ENCODE measurements at places on chromosomes 13 and 19.

DNA sequence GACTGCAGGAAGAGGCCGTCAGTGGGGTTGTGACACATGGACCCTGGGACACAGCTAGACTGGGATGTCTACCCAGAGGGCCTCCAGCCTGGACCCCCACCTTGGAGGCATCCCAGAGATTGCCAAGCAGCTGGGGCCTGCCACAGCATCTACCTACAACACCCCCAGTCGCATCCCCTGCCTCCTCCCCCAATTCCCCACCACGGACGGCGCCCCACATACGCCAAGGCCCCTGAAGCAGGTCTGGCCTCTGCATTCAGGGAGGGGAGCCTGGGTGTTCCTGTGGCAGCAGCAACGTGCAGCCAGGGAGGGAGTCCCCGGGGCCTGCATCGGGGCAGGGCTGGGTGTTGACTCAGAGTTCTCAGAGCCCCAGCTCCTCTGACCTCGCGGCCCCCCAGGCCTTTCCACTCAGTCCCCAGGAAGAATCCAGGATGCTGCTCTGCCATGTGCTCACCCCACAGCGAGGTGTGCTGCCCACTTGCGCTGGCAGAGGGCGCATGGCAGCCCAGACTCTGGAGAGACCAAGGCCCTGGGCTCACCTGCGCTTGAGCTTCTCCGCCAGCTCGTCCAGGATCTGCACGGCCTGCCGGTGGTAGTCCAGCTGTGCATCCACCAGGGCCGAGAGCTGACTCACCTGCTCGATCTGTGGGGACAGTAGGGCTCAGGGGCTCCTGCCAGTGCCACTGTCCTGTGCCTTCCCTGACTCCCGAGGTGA is 19.6 kb downstream of the MPND start:
- no peak for DNase-seq

GRCh38 chr13:79791471-79792042 is 310.6 kb downstream of the NDFIP2 start:
- no peak for DNase-seq

GRCh38 chr13:26887594-26887993 is 127.0 kb upstream of the GPR12 start:
- DNase-seq = no peak

- no peak for DNase-seq
Observed at GRCh38 chr13:111978546-111978945, 88.4 kb upstream of the SOX1 start.

- DNase-seq = no peak
Observed at GRCh38 chr13:34926508-34926907, 15.6 kb upstream of the NBEA start.

- no peak for DNase-seq
Observed at GRCh38 chr13:29676941-29677452, 81.5 kb upstream of the SLC7A1 start.

- DNase-seq = no peak
Observed at GRCh38 chr19:46209051-46209450, 20.5 kb upstream of the IGFL1 start.

GRCh38 chr19:10408511-10409283 is 5.4 kb upstream of the CDC37 start:
- no peak for DNase-seq

DNA sequence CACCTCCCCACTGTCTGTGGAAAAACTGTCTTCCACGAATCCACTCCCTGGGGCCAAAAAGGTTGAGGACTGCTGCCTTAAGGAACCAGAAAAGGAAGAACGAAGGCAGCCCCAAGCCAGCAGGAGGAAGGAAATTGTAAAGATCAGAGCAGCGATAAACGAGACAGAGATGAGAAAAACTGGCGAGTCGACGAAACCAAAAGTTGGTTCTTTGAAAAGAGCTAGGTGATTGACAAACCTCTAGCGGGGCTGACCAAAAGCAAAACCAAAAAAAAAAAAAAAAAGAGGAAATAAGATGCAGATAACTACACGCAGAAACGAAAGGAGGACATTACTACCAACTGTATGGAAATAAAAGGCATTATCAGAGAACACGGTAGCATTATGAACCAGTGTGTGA is 76.9 kb downstream of the GADD45B start:
- no peak for DNase-seq

DNA sequence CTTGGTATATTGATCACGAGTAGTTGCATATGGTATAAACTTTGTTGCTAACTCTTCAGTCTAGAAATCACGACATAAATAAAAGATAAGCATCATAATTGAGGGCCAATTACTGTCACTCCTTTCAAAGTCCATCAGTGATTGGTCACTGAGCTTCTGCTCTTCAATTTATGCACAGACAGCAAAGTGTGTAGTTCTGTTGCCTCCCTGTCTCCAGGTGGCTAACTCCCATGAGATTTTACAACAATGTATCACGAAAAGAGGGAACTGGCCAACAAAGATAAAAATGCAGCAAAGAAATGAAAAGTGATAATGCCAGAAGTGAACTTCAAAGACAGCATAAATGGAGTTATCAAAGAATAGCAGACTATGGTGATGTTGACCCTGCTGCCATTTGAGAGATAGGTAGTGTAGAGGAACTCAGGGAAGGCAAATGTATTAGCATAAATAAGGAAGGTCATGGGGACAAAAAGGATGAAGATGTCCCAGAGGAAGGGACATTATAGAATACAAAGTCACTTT is 12.7 kb upstream of the TNFSF14 start:
- no peak for DNase-seq

GRCh38 chr19:37930416-37930815 is 23.4 kb downstream of the SIPA1L3 start:
- no peak for DNase-seq

GRCh38 chr13:35927567-35928021 is 203.6 kb downstream of the DCLK1 start:
- no peak for DNase-seq

- DNase-seq = no peak
Observed at GRCh38 chr19:28155265-28155664, 1057.7 kb downstream of the UQCRFS1 start.

- no peak for DNase-seq
Observed at GRCh38 chr13:72643311-72643989, 84.0 kb downstream of the MZT1 start.

DNA sequence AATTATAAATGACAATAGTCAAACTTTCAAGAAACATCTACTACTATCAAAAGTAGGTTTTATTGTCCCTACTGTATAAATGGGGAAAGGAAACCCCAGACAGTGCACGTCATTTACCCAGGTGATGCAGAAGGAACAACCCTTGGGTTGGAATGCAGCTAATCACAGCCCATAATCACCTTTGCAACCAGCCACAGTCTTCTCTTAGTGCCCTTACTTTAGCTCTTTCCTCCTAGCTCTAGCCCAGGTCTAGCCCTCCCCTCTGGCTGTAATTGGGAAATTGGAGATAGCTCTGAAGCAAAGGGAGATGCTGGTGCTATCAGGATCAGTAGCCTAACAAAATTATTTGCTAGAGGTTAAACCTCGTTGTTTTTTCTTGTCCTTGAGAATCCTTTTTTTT is 25.5 kb upstream of the TSC22D1 start:
- DNase-seq = no peak

GRCh38 chr19:3346677-3347353 is 19.6 kb upstream of the NFIC start:
- DNase-seq = no peak
